ENCODE measurements at places on chromosomes 4 and X.
A peak's percentile ranks its signal among the peaks of the same experiment; 100 is the strongest.

DNA sequence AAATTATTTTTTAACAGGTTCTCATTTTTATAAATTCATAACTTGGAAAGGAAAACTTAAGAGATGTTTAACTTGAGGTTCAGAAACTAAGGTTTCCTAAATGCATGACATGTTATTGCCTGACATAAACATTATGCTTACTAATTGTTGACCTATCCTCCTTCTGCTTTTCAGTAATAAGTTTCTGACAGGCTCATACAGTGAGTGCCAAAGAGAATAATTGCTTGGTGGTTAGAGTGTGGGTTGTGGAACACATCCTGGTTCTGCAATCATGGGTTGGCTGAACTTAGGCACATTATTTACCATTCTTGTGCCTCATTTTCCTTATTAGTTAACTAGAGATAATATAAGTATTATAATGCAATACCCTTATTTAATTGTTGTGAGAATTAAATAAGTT lies 56.5 kb downstream of the BMPR1B start:
- no peak for DNase-seq

DNA sequence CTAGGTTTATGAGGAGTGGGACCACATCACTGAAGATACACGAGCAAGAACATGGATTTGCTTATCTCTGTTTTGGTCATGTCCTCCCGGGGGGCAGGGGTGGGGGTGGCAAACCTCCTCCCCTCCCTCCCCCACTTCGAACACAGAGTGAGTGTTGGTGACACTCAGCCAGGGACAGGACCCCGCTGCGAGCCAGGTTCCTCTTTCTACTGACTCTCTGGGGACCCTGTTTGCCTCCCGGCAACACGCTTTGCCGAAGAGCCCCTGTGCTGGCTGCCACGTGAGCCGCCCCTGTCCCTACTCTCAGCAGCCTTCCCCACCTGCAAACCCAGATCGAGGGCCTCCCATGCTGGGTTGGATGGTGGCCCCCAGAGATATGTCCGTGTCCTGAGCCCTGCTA lies 34.7 kb downstream of the P2RY8 start:
- no peak for DNase-seq

GRCh38 chr4:31575504-31575903 lies 855.3 kb downstream of the PCDH7 start:
- no peak for DNase-seq

- DNase-seq = no peak
Measured at GRCh38 chrX:151676196-151676595, 19.1 kb upstream of the PRRG3 start.

DNA sequence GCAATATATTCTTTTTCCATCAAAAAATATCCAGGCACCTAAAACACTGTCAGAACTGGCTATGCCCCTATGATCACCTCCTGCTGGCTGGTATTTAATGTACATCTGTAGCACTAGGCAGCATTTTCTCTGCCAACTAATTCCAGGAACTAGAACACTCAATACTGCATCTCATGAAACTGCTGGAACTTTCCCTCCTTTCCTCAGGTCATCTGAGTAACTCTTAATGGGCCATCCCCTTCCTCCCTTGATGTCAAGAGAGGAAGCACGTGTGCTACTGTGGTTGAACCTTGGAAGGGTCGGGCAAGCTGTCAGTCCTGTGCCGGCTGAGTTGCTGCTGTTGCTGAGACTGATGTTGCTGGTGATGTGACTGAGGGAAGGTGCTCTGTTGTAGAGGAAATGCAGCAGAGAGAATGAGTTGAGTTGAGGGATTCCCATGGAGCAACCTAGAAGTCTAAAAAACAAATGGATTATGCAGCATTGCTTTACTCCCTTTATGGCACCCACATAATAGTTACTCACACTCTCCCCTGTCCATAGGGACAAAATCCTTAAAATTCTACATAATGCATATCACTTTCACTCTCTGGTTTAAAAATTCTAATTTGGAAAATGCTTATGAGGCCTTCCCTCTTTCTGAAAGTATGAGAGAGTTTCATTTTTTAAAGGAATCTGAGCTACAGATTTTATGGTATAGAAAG lies 39.5 kb downstream of the TMEM165 start:
- DNase-seq = peak; percentile 75
